ENCODE measurements at places on chromosomes 7 and 10.

DNA sequence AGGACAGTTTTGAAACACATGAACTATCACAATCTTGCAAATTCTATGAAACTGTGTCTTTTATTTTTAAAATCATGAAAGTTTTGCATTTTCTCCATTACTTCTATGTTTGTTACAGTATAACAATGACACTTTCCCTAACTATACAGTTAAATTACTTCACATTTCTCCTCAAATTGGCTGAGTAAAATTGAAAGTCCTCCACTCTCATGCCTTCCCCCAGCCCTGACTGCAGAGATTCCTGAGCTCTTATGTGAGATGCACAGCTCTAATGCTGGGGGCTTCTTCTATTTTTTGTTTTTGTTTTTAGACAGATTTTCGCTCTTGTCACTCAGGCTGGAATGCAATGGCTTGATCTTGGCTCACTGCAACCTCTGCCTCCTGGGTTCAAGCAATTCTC is 22.7 kb upstream of the MAP3K8 start:
- DNase-seq: no peak

GRCh38 chr7:156845379-156846101 is 47.4 kb downstream of the LMBR1 start:
- DNase-seq: no peak

DNA sequence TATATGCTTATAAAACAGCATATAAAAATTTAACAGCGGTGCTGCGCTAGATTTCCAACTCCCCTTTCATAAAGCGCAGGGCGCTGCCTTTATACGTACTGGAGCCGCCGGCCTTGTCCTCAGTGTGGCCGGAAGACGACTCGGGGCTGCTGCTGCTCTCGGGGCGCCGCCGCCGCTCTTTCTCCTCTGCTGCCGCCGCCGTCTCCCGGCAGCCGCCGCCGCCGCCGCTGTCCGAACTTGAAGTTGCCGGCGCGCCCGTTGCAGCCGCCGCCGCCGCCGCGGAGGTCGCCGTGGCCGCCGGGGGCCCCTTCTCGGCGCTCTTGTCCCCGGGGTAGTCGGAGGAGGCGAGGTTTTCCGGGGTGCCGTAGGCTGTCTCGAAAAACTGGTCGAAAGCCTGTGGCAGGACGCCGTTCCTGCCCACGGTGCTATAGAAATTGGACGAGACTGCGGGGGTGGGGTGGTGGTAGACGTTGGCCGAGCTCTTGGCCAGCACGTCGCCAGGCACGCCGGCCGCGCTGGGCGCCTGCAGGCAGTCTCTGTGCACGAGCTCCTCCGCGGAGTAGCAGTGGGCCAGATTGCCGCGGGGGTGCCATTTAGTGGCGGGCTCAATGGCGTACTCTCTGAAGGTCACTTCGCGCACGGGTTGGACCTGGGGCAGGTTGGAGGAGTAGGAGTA is 557 bp downstream of the HOXA11 start:
- peak; percentile 29 for DNase-seq

- DNase-seq: peak; percentile 68
Measured at GRCh38 chr7:92836489-92836999, at the start of gene CDK6. Gene CDK6, minus strand, starts transcription at chr7:92836573. Its CDS starts 3,250 bp downstream, at chr7:92833323.

- DNase-seq: no peak
Measured at GRCh38 chr7:97014145-97014750, 8.9 kb downstream of the DLX6 start.

DNA sequence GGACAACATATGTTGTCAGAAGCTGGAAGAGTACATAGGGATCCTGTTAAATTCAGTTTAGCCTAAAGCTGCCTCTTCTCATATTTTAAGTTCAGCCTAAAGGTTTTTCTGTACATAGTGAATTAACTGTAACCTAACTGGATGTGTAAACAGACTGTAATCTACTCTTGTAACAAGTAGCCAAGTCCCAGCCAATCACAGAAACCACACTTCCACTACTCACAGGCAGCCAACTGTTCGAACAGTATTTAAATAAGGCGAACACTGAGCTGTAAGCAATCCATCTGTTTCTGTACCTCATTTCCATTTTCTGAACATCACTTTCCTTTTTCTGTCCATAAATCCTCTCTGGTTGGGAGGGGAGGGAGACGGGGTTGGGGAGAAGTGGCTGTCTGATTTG is 15.0 kb upstream of the STN1 start:
- no peak for DNase-seq

GRCh38 chr10:90047243-90047729 is 345.9 kb downstream of the KIF20B start:
- DNase-seq: no peak

DNA sequence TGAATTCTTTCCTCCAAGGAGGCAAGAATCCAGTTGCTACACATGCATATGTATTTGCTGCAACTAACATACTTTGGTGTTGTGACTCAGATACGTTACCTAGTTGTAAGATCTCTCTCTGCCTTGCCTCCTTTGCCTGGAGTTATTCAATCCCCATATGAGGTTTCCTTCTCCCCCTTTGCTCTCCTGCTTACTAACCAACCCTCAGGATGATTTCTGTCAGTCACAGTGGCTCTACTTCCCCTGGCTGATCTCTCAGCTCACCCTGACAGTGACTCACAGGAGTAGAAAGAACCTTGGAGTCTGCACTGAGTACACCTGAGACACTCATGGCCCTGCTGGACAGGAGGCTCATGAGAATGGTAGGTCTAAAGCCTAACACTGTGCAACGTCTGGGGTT is 92.0 kb downstream of the TMEM106B start:
- DNase-seq: no peak

GRCh38 chr7:153097511-153098201 is 338.1 kb downstream of the ACTR3B start:
- DNase-seq: no peak

Measured in stimulated activated naive CD8-positive, alpha-beta T cell treated with anti-CD3 and anti-CD28 coated beads, Interleukin-15, amount 100 ng/mL, for 72 hours (primary cell).